ENCODE measurements at places on chromosomes 7 and 10. TPM values are rescaled to one million over a fixed set of nuclear protein-coding genes. Genes with fewer than 3 reads are reported as not detected.

DNA sequence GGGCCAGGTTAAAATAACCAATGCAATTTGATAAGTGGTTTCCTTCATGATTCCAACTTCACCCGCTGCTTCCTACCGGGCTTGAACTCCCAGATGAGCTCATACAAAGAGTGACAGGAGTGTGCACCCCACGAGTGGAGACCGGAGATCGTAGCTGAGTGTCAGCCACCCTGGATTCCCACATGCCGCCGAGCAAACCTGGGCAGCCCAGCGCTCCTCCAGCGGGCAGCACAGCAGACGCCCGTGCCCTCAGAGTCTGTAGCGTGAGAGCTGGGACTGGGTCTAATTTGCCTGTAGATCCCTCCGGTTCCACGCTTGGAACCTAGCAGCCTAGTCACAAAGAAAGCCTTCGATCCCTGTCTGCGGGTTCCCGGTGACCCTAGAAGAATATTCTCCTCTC, 476.1 kb upstream of the MGMT start:
- no peak for ATAC-seq

ZNF248 gene
- total RNA-seq = 18.9 TPM

MCM10 gene
- 17.5 TPM for total RNA-seq

FOXP2 gene
- total RNA-seq = 10.5 TPM

GRM3 gene
- not detected for total RNA-seq

- no peak for ATAC-seq
Measured at GRCh38 chr7:122429926-122430325, 125.4 kb upstream of the FEZF1 start.

DNA sequence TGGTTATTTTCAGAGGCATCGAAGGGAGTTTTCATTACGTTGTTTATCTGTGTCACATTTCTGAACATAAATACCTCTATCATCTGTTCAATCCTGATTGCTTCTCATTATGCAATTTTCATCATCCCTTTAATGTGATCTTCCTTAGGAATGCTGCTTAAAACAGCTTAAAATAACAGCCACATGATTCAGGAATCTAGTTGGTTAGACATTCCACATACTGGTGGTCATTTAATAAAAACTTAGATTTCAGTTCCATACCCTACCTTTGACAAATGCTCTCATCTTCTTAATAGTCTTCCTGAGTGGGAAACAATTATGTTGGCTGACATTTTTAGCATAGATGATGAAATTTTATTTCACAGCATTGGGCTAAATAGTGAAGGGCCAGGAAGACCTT, 191.3 kb upstream of the CDCA7L start:
- no peak for ATAC-seq

DNA sequence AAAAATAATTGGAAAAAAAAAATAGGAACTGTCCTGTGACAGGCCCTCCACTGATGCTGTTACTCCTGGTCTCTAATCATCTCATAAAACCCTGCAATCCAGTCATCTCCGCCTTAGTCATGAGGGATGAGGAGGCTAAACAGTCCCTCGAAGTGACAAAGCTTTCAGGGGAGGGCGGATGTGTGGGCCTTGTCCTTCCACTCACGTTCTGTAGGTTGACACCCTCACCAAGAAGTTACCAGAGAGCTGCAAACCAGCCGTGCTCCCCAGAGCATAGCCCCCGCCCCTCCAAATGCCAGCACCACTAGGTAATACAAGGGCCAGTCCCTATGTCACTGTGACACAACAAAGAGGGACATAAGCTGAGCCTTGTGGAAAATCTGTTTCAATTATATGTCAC, 11.9 kb downstream of the COBL start:
- no peak for ATAC-seq

NEBL gene
- total RNA-seq = 15.9 TPM

SORCS1 gene
- 0.31 TPM for total RNA-seq

GRCh38 chr7:85829817-85830432, 643.1 kb upstream of the SEMA3D start:
- ATAC-seq = no peak

DNA sequence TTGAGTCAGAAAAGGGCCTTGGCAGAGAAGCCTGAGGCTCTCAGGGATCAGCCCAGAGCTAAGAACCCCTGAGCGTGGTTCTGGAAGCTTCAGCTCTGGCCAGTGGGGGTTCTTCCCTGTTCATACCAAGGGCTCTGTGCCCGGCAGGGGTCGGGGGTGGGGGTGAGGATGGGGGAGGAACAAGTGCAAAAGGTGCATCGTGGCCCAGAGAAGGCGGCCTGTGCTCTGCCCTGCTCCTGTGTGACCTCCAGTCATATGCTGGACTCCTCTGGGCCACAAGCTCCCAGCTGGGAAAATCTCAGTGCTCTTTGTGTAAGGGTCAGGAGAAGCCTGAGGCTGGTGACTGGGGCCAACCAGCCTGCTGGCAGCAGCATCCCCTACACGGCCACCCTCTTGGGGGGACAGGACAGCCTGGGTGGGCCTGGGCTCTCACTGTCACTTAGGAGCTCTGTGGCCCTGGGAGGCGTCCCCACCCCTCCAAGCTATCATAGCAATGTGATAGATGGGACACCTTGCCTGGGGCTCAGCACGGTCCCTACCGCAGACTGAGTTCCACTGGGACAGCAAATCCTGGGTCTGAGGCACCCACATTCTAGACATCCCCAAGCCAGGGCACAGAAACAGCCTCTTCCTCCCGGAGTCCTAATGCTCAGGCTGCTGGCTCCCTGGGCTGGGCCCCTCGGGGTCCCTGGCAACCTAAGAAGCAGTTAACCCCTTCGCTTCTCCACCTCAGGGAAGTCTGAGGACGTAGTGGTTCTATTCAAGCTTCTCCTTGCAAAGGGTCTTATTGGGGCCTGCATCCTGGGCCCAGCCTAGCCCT, 2.5 kb downstream of the MMRN2 start:
- no peak for ATAC-seq

Measured in motor neuron (in vitro differentiated cells).